Cardiac septum (tissue), 1 donor: ENCODE measurements at places on chromosomes 2 and 18. TPM values are rescaled to one million over a fixed set of nuclear protein-coding genes. Genes with fewer than 3 reads are reported as not detected.

- no peak for DNase-seq
Observed at GRCh38 chr2:119260646-119261492, 37.2 kb downstream of the STEAP3 start.

- DNase-seq, result no peak
Observed at GRCh38 chr2:172094294-172095145, 8.2 kb downstream of the DLX2 start.

DNA sequence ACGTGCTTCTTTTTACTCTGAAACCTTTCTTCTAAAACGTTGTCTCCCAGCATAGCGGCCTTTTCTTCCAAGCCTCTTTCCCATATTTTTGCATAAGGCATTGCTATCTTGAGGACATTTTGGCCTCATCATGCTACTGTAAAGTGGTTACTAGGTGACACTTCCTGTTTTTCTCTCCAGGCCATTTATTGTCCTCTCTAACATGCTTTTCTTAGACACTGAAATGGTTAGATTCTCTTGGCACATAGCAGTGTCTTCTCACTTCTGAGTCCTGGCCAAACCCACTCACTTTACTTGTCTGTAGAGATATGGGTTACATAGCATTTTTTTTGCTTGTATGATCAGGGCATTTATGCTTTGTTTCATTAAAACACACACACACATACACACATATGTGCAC, 50.1 kb upstream of the KCNH7 start:
- DNase-seq, result no peak

DNA sequence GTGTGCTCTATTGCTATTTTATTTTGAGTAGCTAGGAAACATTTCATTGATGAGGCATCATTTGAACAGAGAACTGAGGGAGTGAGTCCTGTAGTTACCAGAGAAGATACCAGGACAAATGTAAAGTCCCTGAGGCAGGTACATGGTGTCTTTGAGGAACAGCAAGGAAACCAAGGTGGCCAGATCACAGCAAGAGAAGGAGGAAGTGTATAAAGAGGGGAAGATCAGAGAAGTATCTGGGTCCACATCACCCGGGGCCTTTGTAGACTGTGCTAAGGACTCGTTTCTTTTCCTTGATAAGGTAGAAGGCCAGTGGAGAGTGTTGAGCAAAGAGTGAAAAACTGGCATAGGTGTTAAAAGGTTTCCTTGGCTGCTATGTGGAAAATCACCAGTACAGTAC, 34.8 kb upstream of the PLB1 start:
- no peak for DNase-seq

GRCh38 chr2:132517386-132517785, 100.8 kb downstream of the GPR39 start:
- no peak for DNase-seq

GRCh38 chr2:31277621-31278020, 43.7 kb downstream of the EHD3 start:
- no peak for DNase-seq

DNA sequence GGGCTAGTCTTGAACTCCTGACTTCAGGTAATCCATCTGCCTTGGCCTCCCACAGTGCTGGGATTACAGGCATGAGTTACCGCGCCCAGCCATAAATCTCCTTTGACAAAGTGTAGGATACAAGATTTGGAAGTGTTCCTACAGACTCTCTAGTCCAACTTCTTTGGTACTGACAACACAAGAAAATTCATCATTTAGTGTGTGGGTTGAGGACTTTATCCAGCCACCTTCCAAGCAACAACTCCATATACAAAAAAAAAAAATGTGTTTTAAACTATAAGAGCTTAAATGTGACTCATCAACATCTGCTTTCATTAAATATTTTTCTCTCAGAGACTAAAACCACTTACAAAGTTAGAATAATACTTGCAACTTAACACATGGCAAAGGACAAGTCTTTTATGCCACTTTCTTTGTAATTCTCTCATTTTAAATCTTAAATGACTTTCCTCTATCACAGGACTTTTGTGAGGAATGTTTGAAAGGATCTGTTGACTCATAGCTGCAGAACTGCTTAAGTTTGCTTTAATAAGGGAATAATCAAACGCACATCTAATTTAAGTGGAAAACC, 46.2 kb upstream of the ITGAV start:
- DNase-seq, result no peak

DNA sequence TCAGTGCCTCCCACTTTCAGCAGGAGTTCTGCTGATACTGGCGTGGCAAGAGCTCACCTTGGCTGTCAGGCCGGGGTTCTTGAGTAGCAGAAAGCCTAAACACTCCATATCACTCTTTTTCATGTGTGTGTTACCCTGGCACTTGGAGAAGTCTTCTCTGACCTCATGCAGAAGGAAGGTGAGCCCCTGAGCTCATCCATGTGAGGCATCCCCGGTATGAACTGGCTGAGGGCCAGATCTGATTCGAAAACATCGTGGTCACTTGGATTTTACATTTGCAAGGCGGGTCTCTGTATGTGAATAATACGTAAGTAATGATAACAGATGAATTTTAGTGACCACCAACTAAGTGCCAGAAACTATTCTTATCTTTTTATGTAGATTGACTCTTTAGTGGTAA, 93.6 kb downstream of the RAPGEF4 start:
- no peak for DNase-seq

GRCh38 chr2:208015475-208015874, 9.9 kb downstream of the PLEKHM3 start:
- DNase-seq, result no peak

The TMSB10 gene
- total RNA-seq, result 452 TPM

The LYPD6B gene
- total RNA-seq, result not detected

The COL4A4 gene
- 3.0 TPM for total RNA-seq
